D341Med (cell line): ENCODE measurements at places on chromosomes 4 and X.

DNA sequence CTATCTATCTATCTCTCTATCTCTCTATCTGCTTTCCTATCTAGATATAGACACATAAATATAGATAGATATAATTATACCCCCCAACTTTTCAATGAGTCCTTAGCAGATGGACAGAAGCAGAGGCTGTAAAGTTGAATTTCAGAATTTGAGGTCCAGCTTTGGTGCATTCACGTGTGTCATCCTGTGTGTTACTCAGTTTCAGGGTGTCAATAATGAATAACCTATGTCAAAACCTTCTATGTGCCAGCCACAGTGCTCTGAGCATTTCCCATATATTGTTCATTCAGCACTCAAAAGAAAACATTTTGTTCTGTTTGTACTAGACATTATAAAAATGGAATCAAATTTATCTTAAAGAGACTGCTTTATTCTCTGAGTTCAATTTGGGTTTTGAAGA lies 310.0 kb downstream of the ARHGAP24 start:
- no peak for DNase-seq

DNA sequence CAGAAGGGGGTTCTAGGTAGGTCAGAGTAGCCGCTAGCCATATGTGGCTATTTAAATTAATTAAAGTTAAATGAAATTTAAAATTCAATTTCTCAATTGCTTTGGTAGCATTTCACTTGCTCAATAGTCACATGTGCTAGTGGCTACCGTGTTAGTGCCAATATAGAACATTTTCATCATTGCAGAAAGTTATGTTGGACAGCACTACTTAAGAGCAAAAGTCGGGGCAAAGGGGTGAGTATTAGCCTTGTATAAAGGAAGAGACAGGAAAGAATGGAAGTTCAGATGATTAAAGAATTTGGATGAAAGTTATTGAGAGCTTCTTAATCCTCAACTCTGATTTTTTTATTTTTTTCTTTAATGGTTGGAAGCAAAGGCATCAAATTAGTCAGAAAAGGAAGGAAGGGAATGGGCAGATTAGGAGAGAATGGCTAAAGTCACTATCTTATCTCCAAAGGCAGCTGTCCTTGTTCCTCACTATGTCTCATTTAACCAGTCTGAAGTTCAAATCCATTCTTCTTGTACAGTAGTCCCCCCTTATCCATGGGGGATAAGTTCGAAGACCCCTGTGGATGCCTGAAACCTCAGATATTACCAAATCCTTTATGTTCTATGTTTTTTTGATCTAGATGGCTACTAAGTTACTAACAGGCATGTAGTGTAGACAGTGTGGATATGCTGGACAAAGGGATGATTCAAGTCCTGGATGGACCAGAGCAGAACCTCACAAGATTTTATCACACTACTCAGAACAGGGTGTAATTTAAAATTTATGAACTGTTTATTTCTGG lies 22.9 kb downstream of the OCIAD1 start:
- no peak for DNase-seq

GRCh38 chr4:1039493-1040343 lies 28.3 kb downstream of the FGFRL1 start:
- DNase-seq, result no peak

DNA sequence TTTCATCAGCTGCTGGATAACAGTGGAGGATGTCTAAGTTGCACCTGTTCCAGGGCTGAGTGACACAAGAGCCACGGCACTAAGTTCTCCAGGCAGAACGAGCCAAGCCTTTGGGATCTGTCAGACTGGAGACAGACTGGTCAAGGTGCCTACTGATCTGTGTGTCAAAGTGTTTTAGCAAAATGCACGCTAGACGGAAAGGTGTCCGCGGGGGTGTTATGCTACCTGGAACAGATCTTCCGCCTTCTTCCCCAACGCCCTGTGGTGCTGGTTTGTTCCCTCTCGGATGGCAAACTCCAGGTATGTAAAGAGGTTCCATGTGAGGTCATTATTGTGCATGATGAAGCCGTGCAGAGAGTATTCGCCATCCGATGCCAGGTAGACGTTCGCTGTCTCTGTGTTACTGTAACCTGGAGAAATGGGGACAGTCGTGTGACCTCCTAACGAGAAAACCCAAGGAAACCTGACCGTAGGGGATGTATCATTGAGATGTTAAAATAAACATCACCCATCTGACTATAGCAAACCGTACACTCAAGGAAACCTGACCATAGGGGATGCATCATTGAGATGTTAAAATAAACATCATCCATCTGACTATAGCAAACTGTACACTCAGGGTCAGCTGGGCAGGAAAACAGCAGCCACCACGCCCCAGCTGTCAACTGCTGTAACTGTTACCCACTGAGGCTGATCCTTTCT lies 29.7 kb upstream of the SLC25A6 start:
- peak; percentile 8 for DNase-seq

- DNase-seq, result no peak
Measured at GRCh38 chr4:105758958-105759357, 50.4 kb downstream of the GSTCD start.
